DMS79 (cell line): ENCODE measurements at places on chromosomes 2 and 18.

- no peak for DNase-seq
These were observed 562.1 kb downstream of the NRXN1 start for GRCh38 chr2:50469784-50470183.

DNA sequence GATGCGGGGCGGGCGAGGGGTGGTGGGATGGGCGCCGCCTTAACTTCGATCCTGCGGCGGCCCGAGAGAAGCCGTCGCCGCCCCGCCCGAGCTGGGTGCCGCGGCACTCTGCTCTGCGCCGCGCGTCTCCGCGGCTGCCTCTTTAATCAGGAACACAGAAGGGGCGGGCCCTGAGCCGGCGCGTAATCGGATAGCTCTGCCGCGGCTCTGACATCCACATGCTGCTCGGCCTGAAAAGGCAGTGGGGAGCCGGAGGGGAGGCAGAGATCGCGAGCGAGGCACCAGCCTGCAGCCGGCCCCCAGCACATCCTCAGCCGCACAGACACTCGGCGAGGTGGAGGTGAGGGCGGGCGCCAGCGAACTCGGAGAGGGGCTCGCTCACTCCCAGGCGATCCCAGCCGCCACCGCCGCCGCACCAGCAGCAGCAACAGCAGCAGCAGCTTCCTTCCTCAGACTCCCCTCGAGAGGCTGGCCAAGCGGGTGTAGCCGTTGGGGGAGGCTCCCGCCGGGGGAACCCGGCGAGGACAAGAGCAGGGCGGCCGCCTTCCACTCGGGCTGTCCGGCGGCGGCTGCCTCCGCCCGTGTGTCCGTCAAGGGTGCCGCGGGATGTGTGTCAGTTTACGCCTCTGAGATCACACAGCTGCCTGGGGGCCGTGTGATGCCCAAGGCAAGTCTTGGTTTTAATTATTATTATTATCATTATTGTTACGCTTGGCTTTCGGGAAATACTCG, at the start of gene NRP2:
NRP2 (plus strand) TSS at position 263 of the 732 bp plus-strand sequence. CDS start 790 bp downstream, outside the sequence.
- DNase-seq: peak; percentile 64

DNA sequence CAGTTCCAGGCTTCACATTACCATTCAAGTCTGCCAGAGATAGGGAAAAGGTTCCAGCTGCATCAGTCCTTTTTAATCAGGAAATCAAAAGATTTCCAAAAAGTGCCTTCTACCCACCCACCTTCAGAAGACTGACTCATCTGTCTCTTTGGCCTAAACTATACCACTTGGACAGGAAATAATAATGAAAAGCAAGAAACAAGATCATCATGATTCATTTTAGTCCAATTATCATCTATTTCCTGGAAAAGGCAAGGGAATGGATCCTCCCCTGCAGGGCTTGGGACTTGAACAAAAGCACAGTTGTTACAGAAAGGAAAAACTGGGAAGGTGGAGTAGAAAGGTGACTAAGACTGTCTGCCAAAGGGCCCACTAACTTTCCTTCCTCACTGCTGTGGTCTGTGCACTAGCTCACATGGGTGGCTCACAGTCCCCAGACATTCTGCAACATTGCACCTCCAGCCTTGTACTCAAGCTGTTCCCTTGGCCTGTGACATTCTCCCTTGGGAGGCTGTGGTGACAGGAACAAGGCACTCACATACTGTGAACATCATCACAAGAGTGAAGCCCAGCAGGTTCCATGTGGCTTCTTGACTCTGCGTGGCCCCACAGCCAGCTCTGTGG, 75.3 kb downstream of the VSNL1 start:
- DNase-seq: no peak

GRCh38 chr2:150169237-150169629, 318.2 kb downstream of the RND3 start:
- no peak for DNase-seq

DNA sequence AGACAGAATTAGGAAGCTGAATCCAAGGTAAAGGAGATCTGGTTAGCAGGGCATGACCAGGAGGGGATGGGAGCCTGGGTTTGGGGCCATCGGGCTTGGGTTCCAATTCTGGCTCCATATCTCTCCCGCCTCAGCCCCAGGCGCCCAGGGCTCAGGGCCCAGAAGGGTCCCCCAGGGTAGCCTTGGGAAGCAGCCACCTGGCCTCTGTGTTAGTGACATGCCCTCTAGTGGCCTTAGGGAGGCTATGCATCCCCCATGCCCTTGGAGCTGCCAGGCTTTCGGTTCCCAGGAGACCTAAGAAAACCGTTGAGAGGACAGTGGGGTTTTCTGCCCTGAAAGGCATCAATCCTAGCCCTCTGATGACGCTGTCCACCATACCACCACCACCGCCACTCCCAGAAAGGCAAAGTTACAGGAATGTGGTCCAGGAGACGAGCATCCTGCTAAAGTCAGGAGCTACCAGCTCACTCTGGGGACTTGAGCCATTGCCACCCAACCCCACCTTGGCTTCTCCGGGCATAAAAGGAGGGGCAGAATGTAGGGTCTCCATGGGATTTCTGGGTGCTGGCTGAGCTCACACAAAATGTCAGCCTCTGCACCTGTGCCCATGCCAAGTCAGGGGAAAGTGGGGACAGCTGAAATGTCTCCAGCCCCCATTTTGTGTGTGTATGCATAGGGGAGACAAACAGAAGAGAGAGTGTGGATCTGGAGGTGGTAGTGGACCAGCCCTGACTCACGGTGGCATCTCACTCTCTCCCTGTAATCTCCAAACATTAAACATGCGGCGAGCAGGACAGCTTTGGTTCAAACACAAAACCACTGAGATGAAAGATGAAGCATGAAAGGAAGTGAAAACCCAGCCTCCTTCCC, 56.5 kb downstream of the EMX1 start:
- DNase-seq: no peak

DNA sequence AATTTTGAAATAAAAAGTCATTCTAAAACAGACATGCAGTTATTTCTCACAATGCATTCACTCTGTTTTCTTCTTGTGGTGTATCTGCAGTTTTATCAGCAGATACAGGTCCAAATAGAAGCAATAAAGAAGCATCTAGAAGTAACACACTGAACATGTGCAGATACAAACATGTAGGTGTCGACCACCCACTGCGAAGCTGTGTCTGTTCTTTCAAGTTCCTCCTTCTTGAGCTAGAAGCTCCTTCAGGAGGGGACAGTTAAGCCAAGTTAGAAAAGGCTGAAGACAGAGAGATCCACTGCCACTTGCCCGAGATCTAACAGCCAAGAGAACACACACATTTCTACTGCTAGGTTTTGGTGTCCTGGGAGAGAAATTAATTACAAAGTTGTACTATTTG, 30.1 kb downstream of the WDFY1 start:
- no peak for DNase-seq

DNA sequence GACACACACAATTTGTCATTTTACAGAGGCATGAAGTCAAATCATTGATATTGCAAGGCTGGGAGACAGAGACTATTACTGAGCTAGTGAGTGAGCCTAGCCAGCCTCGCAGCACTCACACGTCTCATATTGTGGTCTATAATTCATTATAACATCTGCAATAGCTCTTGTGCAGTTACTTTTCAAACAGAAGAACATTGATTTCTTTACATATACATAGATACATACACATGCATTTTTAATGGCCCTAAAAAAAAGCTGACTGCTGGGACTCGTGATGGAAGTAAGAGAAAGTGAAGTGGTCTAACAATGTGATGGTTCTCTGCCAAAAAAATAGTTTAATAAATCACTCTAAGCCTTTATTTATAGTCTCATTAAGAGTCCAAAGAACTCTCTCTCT, 56.8 kb downstream of the KIAA2012 start:
- no peak for DNase-seq

DNA sequence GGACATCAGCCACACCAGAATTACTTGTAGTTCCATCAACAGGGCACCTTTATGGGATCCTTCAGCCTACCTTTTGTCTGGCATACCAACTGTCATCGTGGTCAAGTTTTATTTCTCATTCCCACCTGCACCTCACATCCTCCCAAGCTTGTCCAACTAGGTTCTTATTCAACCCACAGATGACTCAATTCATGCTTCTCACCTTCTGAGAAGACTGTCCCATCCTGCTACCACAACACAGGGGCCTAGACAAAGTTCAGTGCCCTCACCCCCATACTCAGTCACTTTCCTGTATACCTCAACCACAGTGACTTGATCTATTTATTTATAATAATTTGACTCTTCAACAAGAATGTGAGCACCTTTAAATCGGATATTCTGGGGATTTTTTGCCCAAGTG, 114.4 kb upstream of the ACVR1C start:
- DNase-seq: no peak

DNA sequence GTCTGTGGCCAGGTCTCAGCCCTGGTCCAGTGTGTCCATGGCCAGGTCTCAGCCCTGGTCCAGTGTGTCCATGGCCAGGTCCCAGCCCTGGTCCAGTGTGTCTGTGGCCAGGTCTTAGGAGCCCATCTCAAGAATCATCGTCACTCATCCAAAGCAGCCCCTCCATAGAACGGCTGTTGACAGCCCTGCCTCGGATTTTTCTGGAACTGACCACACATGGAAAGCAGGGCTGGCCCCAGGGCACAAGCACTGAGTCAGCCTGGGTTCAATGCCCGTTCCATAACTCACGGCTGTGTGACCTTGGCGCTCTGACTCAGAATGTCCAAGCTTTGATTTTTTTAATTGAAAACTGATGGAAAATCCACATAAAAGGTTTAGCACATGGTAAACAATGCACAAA, 59.9 kb upstream of the SNTG2 start:
- DNase-seq: no peak

- no peak for DNase-seq
These were observed 39.5 kb upstream of the SLC14A1 start for GRCh38 chr18:45684341-45685115.

DNA sequence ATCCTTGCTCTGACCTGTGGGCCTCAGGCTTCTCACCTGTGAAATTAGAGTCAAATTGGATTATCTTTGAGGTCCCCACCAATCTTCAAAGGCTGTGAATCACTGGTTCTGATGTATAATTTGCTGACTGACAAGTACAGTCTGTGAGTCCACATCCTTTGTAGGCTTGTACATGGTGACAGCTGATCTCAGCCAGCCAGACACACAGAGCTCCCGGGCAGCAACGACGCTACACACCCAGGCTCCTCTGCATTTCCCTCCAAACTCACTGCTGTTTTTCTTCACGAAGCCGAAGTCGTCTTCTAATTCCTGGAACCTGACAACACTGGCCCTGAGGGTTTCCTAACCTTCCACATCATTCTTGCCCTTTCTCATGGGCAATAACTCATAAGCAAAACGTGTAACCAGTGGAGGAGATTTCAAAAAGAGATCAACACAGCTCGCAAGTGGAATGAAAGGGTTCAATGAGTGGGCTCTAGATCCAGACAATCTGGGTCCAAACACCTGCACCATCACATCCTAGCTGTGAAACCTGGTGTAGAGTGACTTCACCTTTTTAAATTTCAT, 37.9 kb upstream of the EVA1A start:
- no peak for DNase-seq

DNA sequence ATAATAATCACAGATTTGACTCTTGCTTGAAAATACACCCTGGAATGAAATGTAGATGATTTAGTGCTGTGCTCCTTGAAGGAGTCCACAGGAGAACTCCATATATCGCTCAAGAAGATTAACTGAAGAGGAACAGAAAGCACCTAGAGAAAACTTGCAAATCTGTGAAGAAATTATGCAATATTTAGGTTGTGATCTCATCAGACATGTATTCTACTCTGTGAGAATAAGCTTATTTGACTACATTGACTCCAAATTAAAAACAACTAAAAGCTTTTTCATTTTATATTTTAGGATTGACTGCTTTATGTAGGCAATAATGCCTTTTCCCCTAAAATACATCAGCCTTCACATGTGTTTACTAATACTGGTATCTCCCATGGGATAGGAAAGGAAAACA, 906.6 kb upstream of the LRATD1 start:
- no peak for DNase-seq

- DNase-seq: no peak
These were observed 243.3 kb downstream of the TSN start for GRCh38 chr2:121998751-121999150.

- no peak for DNase-seq
These were observed 42.6 kb downstream of the GLI2 start for GRCh38 chr2:120778244-120778643.

- no peak for DNase-seq
These were observed 833.8 kb downstream of the TRIB2 start for GRCh38 chr2:13550285-13551231.

- DNase-seq: no peak
These were observed 2.3 kb upstream of the TMEM37 start for GRCh38 chr2:119429225-119429981.

GRCh38 chr18:47799376-47799775, 131.1 kb downstream of the SMAD2 start:
- DNase-seq: no peak

DNA sequence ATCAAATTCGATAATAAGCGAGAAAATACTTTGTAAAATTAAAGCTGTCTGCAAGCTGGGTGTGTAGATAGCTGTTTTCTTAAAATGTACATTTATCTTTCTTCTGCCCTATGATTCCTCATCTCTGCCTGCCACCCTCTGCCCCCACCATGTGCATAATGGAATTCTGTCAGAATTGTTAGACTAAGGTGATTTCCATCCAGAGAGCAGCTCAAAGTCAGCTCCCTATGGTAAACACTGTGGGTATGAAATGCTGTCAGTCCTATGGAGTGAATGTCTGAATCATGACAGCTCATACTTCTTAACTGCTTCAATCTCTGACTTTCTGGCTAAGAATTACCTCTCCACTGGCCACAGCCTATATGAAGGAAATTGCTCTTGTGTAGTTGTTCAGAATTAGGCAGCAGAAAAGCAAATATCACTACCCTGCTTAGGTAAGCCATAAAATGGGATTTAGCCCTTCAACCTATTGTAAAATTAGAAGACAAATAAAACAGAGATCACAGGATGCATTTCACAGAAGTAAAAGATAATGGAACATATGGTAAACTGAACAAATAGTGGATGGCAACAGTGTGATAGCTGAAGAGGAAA, 137.7 kb downstream of the CD8B2 start:
- no peak for DNase-seq

DNA sequence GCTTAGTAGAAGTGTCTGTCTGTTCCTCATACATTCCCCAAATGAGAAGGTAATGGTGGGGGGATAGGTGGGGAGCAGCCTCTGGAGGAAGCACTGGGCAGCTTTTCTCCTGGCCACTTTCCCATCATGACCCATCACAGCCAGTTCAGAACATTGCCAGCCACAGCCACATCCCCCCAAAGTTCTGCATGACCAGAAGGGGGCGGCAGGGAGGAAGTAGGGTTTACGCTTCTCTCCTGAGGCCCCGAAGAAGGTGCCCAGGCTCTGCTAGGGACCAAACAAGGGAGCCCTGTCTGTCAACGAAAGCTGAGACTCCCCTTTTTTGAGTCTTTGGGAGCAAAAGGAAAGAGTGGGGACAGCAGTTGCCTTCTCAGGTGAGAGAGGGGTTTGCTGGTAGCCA, 7.7 kb downstream of the IGFBP5 start:
- DNase-seq: no peak

- DNase-seq: no peak
These were observed 143.4 kb downstream of the NDUFA10 start for GRCh38 chr2:239881561-239882320.
